ENCODE measurements at places on chromosomes 5 and 9.

DNA sequence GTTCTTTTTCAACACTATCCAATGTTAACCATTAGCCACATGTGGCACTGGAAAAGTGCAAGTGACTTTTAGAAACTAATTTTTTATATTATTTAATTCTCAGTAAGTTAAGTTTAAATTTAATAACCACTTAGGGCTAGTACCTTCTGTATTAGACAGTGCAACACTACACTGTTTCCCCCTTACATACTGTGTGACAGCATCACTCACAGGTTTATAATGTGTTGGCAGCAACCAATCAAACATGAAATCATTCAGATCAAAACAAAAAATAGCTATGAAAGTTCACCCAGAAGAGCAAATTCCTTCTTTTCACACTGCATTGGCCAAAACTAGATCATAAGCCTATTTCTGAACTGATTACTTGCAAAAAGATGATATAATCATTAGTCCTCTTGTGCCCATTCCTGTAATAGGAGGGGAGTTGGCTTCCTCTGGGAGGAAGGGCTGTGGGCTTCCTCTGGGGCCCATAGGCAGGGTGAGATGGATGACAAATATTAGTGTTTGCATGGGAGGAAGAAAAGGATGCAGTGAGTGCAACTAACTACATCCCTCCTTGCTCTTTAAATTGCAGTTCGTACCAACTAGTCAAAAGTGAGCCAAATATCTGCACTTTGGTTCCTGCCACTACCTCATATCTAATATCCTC, 708.1 kb upstream of the RGMB start:
- ATAC-seq, result peak; percentile 91

GRCh38 chr9:130508218-130508617, 63.5 kb downstream of the ASS1 start:
- no peak for ATAC-seq

DNA sequence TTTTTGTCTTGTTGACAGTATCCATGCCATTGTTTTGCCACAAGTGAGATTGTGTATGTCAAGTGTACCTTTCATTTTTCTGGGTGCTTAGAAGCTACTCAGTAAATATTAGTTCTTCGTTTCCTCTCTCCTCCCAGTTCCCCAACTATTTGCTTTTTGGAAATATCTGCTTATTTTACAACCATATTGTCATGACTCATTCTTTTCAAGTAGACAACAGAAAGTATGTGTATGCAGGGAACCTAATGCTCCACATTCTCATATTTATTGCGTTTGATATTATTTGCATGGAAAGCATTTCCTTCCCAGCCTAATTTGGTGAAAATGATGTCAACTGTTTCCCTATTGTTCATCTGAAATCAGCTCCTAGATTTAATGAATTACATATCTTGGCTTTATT, 483.7 kb upstream of the RIOK2 start:
- ATAC-seq, result peak; percentile 25

- ATAC-seq, result no peak
Measured at GRCh38 chr5:134131165-134131564, 16.7 kb downstream of the TCF7 start.

GRCh38 chr9:4769321-4770080, 23.2 kb upstream of the RCL1 start:
- ATAC-seq, result peak; percentile 33

DNA sequence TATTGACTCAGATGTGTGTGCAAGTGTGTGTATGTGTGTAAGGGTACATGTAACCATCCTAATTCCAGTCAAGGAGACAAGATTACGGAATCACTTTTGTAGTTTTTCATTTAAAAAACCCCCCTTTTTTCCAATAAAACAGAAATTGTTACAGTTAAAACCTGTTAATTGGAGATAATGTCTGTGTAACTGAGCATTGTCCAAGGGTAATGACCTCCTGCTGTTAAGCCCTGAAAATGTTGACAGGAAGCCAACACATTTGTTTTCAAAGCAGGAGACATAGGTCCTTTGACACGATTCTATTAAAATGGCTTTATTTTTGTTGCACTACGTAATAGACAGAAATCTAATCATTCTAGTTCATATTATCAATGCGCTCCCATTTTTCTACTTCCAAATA, 457.3 kb upstream of the ARRDC3 start:
- ATAC-seq, result no peak

GRCh38 chr9:97504381-97505216, 3.1 kb downstream of the TMOD1 start:
- peak; percentile 15 for ATAC-seq

GRCh38 chr5:1177826-1178528, 23.4 kb upstream of the SLC6A19 start:
- ATAC-seq, result no peak

All from SK-N-SH treated with all-trans-retinoic acid at 6 μM for 48 hours (cell line).